Caco-2 (cell line): ENCODE measurements at places on chromosomes 13 and 19.
A peak's percentile ranks its signal among the peaks of the same experiment; 100 is the strongest.

GRCh38 chr13:23570921-23571315, 706 bp downstream of the TNFRSF19 start:
- no peak for DNase-seq

DNA sequence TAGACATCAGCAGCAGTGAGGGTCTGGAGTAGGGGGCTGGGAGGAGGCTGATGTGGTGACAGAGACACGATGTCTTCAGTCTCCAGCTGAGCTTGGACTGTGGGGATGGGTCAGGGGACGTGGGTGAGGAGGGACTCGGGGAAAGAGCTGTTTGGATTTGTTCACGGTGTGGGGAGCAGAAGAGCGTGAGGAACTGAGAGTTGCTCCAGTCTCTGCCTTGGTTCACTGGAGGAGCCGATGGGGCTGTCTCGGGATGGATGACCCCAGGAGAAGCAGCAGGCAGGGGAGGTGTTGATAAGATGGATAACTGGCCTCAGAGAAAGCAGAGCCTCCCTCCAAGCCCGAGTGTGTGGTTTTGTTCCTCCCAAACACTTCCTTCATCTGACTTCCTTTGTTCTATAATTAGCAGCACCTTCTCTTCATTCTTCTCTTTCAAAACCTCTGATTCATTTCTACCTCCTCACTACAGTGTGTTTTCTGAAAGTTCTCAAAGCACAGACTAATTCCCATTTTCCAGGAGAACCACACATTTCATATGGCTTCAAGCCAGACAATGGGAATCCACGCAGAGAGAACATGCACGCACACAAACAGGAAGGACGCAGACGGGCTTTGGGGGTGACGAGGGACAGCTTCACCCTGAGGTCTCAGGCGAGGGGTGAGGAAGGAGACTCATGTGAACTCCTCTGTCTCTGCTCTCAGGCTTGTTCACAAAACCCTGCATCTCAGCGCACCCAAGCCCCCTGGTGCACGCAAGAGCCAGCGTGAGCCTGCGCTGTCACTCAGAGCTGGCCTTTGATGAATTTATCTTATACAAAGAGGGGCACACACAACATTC, 18.6 kb downstream of the LAIR2 start:
- DNase-seq, result no peak

DNA sequence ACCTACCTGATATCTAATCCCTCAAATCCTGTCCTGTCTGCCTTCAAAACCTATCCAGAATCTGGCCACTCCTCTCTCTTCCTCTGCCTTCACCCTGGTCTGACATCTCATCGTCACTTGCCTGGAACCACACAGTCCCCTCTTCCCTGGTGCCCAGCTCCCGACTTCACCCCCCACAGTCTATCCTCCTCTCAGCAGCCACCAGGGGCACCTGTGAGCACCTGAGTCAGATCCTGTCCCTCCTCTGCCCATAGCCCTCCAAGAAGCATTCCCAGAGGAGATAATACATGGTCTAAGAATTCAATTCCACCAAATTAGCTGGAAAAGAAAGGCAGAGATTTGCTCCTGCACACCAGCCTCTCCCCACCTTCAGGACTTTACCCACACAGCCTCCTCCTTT, 48.9 kb downstream of the ZNRF4 start:
- peak; percentile 16 for DNase-seq

GRCh38 chr19:39030854-39031367, 1.4 kb downstream of the FBXO27 start:
- no peak for DNase-seq

DNA sequence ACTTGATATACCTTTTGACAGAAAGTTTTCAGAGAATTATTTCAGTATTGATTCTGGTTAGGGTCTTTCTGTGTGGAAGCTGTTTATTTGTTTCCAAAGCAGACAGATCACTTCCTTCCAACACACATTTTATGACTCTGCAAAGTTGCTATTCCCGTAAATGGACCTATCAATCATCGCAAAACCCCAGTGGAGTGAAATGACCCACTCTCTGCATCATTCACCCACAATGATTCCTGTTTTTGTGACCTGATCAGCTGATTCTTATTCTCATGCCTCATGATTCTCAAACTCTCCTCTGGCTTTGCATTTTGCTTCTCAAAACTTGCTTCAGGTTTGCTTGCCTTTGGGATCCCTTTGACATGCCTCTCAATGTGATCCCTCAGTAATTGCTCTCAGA, 453.7 kb downstream of the PCDH17 start:
- DNase-seq, result no peak

GRCh38 chr13:77300176-77301037, 26.5 kb downstream of the MYCBP2 start:
- no peak for DNase-seq

DNA sequence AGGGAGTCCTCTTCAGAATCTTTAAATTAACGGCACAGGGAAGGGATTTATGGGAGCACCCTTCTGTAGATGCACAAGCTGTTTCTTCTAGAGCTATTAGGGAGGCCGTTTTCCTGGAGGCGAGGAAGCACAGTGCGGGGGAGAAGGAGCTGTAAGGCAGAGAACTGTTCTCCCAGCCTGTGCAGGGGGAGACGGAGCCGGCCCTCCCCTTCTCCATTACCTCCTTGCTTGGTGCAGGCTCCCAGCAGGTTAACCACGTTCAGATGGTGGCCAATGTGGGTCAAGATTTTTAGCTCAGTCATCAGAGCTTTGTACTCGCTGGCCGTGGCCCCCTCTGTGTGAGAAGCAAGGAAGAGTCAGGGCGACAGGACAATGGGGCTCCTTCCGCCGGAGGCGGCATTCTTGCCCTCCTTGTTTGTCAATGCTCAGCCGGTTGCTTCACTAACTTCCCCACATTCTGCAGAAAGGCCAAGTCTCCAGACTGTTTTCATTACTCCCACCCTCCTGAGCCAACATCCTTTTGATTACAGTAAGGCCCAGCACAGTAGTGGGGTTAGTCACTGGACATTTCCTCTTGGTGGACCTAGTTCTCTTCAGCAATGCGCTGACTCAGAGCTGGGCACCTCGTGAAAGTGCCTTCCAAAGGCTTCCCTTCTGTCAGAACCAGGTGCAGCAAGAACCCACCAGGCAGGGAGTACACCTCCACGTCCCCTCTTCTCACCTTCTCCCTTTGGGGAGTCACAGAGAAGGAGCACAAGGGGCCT, 165.4 kb downstream of the FLT1 start:
- DNase-seq, result no peak

DNA sequence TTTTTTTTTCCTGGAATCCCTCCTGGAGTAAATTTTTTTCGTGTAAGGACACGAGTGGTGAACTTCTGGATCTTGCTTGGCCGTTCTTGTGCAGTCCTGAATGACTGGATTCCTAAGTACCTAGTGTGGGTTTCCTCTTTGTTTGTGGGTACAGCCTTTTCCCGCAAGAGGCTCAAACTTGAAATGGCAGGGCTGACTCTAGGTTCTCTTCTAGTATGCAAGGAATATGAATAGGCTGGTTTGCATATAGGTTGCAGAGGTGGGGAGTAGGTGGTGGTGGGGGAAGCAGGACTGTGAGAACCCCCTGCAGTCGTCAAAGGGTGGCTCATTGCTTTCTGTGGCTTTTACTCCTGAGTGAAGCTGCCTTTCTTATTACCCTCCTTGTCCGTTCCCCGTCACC, 13.6 kb downstream of the UBAC2 start:
- no peak for DNase-seq
